ENCODE measurements at places on chromosomes 1 and 21.

- peak; percentile 63 for DNase-seq
These were observed 46.5 kb downstream of the KCNJ15 start for GRCh38 chr21:38303300-38303699.

DNA sequence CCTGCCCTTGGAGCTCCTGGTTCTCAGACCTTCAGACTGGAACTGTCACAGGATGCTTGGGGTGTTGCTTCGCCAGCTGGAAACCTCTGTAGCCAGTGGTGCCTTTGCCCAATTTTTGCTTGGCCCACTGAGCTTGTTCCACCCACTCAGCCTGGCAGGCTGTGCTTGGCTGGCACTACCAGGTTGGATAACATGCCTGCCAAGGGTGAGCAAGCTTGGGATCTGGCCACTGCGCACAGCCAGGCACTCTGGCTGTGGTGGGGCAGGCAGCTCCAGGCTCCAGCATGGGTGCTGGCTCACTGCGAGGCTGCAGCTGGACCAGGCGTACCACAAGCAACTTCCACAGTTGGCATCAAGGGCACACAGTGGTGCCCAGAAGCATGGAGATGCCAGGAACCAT is 967.8 kb upstream of the NCAM2 start:
- DNase-seq = no peak

DNA sequence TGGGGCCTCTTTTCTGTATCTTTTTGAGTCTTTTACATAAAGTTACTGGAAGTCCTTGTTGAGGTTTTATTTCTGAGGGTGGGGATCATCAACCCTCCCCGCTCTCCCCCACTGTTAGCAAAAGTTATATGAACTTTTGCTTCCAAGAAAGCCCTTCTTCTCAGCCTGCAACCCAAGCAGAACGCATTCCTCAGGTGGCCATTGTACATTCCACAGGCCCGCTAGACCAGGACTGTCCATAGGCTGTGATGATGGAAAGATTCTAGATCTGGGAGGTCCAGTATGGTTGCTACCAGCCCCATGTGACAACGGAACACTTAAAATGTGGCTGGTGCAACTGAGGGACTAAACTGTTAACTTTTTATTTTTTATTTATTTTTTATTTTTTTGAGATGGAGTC is 11.8 kb upstream of the YBX1 start:
- DNase-seq = no peak

- DNase-seq = peak; percentile 69
These were observed 7.3 kb upstream of the GNL2 start for GRCh38 chr1:37602750-37603694.

- DNase-seq = peak; percentile 48
These were observed 453 bp downstream of the PABPC4 start for GRCh38 chr1:39576016-39576657.

GRCh38 chr1:201516511-201517127 is 9.7 kb upstream of the CSRP1 start:
- DNase-seq = no peak

DNA sequence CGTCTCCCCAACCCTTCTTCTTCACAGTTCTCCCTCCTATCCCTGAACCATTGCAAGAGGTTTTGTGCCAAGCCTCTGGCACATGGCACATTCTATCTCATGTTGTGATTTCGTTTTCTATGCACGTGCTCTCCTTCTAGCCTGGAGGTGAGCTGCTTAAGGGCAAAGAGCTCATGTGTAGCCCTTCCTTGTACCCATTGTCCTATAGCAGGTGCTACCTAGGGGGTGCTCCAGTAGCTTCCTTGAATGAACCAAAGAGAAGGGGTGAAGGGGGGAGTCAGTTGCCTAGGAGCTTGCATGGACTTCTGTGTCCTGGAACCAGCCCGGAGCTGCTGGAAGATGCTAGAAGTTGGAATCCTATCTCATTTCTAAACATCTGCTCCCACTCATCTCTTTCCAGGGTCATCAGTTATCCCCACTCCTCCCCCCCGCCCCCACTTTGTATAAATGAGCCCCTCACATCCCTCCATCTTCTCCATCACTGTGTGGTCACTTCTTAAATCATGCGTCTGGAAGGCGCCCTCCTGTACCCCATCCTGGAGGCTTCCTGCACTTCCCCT is 535 bp upstream of the DISC1 start:
- DNase-seq = no peak

DNA sequence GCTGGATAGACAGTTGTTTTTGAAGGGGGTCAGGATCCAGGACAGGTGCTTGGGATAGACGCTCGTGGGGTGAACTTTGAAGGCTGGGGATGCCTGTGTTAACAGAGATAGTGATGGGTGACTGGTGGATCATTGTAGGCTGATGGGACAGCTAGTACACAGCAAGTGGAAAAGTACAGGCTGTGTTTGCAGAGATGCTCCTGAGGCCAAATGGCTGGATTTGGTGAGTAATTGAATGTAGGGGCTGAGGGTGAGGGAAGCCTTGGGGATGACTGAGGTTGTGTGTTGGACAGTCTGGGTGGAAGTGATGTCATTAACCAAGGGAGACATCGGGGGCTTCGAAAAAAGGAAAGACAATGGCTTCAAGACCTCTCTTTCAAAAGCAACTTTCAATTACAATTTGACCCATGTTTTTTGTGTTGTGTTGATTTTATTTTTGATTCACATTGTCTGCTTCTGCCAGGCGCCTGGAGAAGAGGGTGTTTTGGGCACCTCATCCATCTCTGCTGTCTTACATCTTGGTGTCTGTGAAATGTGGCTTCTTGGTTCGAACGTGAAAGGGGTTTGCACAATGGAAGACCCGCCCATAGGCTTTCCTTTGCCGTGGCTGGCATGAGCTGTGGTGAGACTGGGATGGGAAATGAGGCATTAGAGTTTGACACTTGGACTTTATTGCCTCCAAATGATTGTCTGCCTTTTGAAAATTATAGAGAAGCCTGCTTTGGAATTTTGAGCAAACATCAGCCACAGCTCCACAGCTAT is 147.5 kb downstream of the FOXD2 start:
- no peak for DNase-seq

DNA sequence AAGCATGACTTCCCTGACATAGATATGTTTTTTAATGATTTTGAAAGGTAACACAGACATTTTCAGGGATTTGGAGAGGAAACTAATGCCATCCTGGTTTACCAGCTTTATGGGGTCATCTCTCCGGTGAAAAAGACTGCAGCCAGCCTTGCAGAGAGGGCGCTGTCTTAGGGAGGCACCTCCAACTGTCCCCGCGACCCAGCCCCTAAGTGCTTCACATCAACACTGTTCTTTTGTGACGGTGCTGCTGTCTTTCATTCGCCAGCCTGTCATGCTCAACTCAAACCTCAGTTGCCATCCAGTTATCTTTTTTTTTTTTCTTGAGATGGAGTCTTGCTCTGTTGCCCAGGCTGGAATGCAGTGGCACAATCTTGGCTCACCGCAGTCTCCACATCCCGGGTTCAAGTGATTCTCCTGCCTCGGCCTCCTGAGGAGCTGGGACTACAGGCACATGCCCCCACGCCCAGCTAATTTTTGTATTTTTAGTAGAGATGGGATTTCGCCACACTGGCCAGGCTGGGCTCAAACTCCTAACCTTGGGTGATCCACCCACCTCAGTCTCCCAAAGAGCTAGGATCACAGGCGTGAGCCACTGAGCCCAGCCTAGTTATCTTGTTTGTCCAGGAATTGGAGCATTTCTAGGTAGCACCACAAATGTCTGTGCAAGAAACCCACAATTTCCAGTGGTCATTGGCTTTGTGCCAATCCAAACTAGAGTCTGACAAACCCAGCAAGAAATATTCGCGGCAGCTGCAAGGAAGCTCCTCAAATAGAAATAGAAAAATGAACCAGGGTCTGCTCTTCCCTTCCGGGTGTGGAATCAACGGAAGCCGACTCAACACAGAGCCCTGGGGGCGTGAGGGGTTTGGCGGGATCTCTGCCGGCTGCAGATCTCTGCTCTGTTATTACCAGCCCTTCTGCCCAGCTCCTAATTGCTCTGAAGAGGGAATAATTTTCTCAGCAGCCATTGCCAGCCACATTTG is 24.2 kb downstream of the PDE9A start:
- no peak for DNase-seq

DNA sequence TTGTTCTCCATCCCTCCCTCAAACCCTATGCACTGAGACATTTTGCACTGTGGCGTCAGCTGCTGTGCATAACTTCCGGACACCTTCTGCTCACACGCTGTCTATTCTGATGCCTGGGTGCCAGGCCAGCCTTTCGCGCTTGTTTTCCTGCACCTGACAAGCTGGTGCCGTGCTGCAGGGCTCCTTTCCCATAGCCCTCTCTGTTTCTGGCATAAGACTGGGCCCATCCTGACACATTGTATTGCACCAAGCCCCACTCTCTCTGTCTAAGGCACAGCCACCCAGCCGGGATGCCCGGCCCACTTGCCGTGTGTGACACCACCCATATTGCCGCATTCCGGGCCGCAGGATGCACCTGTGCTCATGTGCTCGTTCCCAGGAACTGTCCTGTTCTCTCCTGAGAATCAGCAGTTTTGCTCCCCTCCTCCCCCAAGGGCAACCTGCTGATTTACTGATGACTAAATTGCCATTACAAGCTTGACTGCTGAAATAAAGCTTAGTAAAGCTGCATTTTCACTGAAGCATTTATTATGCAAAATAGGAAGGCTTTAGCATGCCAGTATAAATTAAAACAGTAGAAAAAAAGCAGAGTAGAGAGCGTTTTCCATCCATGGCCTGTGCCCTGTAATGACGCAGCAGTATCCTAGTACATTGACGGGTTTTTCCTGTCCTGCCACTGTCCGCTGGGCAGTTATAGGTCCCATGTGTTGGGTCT is 88.0 kb downstream of the CD247 start:
- DNase-seq = no peak

GRCh38 chr1:61450872-61451571 is 273.9 kb downstream of the TM2D1 start:
- peak; percentile 13 for DNase-seq

GRCh38 chr1:56461158-56462127 is 117.9 kb downstream of the PLPP3 start:
- DNase-seq = no peak

DNA sequence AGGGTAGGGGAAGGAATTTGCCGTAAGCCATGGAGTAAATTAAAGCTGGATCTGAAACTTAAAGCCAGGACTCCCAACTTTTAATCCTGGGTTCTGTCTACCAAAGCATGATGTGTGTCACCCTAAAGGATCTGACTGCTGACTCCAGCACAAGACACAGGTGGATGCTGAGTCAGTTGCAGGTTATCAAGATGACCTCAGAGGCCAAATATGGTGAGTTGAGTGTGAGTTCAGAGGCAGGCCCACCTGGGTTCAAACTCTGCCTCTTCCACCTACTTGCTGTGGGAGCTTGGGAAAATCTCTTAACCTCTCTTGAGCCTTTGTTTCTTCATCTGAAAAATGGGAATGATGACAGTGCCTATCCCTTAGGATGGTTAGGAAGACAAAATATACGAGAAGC is 16.7 kb upstream of the LDLRAP1 start:
- DNase-seq = no peak

GRCh38 chr1:229537894-229538293 is 20.6 kb downstream of the ABCB10 start:
- no peak for DNase-seq

DNA sequence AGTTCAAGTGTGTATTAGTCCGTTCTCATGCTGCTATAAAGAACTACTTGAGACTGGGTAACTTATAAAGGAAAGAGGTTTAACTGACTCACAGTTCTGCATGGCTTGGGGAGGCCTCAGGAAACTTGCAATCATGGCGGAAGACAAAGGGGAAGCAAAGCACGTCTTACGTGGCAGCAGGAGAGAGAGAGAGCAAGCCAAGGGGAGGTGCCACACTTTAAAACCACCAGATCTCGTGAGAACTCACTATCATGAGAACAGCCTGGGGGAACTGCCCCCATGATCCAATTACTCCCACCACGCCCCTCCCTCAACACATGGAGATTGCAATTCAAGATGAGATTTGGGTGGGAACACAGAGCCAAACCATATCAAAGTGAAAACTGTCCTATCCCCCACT is 4.1 kb upstream of the MIS18A start:
- no peak for DNase-seq

DNA sequence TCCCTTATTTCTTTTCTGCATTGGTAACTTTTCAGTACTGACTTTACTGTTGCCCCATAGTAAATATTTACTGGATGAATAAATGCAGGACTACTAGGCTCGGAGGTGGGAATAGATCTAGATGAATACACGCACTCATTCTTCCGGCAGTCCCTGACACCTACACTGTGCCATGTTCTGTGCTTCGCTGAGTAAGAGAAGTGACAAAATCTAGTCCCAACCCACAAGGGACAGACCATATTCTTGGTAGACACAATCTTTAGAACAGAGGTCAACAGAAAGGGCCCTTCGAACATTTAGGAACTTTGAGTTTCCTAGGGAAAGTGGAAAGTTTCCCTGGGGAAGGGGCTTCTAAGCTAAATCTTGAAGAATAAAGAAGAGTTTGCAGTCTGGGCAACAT is 3.3 kb upstream of the CD52 start:
- DNase-seq = peak; percentile 32

DNA sequence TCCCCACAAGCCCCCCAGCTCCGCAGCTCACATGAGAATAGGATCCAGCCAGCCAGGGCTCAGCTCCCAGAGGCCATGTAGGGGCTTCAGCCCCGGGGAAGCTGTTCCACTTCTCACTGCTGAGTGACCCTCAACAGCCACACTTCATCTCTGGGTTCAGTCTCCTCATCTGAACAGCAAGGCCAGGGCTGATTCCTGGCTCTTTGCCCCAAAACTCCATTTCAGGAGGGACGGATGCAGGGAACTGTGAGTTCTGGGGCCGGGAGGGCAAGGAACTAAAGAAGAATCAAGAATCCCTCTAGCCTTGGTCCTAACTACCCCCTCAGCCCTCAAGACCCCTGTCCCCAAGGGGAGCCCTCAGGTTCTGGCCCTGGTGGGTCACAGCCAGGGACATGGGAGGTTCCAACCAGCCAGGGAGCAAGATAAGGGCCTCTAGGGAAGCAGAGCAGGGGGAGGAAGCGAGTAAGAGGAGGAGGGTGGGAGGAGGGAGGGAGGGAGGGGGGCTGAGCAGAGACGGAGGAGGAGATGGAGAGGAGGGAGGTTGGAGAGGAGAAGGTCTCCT is 13.1 kb downstream of the SDC3 start:
- DNase-seq = no peak

DNA sequence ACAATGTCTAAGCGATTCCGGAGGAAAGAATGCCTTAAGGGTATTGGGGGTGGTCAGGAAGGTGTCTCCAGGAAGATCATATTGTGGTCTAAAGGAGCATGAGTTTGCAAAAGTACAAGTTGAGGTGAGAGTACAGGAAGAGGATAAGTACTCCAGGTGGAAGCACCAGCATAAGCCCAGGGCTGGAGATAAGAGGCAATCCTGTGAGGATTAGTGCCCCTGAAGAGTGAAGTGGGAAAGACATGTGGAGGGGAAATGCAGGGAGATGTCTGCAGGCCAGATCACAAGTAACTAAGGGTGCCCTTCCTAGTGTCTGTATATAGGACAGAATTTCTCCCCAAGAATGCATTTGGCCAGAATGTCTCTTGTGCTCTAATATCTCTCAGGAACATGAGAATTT is 188.3 kb upstream of the DPT start:
- no peak for DNase-seq

GRCh38 chr1:3858231-3858981 is 1.1 kb downstream of the DFFB start:
- no peak for DNase-seq

Data from suppressor macrophage treated with lipopolysaccharide for 1 hour (primary cell).